ENCODE measurements at places on chromosomes 6 and 20. TPM values are rescaled to one million over a fixed set of nuclear protein-coding genes. Genes with fewer than 3 reads are reported as not detected.

DNA sequence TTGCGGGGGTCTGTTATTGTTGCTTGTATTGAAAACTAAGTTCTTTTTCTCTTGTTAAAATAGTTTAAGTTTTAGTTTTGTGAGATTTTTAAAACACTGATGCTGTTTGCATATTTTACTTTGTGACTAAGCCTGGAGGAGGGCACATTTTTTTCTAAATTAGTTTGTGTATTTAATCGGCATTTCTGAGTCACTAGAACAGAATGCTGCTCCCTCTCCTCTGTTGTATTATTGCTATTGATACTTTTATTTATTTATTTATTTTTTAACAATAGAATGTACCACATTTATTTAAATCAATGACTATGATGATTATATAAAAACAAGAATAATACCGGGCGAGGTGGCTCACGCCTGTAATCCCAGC, 5.1 kb upstream of the FAM50B start:
- peak overlapping the region; percentile 72 for H3K27ac ChIP-seq
- no peaks in the 10 kb centered on the region for H3K27me3 ChIP-seq
- DNase-seq, result peak; percentile 84
- H3K4me1 ChIP-seq, result peaks cover 21% of the 10 kb centered on the region

DNA sequence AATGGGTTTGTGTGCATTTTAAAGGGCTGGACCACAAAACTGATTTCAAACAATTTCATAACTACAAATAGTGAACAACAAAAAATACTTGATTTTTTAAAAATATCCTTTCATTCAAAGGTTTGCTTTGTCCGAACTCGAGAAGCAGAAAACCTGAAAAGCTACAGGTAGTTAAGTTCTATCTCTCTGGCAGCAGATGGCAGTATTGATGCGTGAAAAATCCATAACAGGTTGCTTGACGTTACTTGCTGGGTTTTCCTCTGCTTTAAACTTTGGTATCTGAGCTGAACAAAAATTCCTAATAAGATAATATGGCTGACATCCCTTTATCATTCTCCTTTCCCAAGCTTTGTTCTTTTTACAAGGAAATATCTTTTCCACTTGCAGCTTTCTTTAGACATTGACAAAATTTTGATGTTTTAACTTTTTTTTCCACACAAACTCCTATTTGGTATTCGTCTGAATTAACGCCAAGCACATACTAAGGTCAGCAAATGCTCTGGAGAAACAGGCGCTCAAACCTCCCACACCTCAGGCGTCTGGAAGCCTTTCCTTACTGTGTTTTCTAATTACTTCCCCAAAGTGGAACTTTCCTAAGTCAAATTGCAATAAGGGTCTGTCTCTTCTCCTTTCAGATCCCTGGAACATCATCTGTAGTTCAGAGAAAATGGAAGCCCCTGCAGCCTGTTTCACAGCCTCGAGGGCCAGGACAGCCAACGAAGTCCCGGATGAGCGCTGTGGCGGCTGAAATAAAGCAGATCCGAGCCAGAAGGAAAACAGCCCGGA, 50.3 kb upstream of the GFRAL start:
- H3K27me3 ChIP-seq, result no peaks in the 10 kb centered on the region
- no peak overlapping the region for H3K27ac ChIP-seq
- H3K4me1 ChIP-seq, result no peaks in the 10 kb centered on the region
- H3K4me3 ChIP-seq, result no peak overlapping the region
- H3K36me3 ChIP-seq, result no peaks in the 10 kb centered on the region
- peak; percentile 88 for DNase-seq

DNA sequence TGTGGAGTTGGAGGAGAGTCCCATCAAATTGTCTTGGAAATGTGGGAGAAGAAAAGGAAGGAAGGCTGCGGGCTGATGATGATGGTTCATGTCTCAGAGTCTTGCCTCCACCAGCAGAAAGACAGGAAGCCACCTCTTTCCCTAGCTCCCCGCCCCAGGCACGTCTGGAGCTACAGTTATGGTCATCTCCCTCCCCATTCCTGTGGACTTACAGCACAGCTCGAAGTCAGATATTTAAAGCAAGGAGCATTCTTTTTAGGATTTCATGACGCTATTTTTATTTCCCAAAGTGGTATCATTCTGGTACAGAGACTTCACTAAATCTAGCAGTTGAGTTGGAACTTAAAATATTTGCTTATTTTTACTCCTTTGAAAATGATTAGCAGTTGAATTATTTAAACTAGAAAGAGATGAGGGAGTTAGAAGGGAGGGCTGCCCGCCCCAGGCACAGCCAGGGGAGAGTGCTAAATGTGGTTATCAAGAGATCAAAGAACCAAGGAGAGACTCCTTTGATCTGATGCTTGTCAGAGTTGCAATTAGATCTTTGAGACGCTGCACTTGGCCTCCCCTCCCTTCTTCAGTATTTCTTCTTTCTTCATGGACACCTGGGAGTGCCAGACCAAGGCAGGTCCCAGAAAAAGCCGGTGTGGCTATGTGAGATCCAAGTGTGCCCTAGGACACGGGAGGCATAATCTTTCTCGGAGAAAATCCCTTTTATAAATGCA, 199.9 kb upstream of the SOX4 start:
- no peak overlapping the region for H3K4me3 ChIP-seq
- no peak for DNase-seq
- no peaks in the 10 kb centered on the region for H3K27me3 ChIP-seq
- no peak overlapping the region for H3K27ac ChIP-seq

DNA sequence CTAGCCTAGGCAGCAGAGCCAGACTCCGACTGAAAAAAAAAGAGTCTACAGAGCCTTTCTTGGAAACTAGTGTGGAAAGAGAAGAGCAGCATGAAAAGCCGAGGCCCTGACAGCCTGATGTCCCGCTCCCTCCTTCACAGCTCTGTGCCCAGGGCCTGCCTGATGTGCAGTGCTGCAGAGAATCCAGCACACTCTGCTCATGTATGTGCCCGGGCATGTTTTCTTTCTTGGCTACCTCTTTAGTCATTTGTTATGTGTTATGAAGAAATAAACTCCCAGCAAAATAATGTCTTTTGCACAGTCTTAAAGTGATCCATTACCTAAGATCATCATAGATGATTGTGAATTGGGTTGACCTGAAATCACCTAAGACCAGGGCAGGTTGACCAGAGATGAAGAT, 78.1 kb upstream of the EZR start:
- no peak for DNase-seq
- H3K27me3 ChIP-seq, result no peaks in the 10 kb centered on the region
- H3K36me3 ChIP-seq, result no peaks in the 10 kb centered on the region
- no peak overlapping the region for H3K27ac ChIP-seq
- H3K4me1 ChIP-seq, result no peaks in the 10 kb centered on the region

GRCh38 chr20:17799575-17800227, 99.9 kb downstream of the BANF2 start:
- peaks cover 6% of the 10 kb centered on the region for H3K4me1 ChIP-seq
- H3K36me3 ChIP-seq, result no peaks in the 10 kb centered on the region
- DNase-seq, result no peak
- no peak overlapping the region for H3K27ac ChIP-seq

DNA sequence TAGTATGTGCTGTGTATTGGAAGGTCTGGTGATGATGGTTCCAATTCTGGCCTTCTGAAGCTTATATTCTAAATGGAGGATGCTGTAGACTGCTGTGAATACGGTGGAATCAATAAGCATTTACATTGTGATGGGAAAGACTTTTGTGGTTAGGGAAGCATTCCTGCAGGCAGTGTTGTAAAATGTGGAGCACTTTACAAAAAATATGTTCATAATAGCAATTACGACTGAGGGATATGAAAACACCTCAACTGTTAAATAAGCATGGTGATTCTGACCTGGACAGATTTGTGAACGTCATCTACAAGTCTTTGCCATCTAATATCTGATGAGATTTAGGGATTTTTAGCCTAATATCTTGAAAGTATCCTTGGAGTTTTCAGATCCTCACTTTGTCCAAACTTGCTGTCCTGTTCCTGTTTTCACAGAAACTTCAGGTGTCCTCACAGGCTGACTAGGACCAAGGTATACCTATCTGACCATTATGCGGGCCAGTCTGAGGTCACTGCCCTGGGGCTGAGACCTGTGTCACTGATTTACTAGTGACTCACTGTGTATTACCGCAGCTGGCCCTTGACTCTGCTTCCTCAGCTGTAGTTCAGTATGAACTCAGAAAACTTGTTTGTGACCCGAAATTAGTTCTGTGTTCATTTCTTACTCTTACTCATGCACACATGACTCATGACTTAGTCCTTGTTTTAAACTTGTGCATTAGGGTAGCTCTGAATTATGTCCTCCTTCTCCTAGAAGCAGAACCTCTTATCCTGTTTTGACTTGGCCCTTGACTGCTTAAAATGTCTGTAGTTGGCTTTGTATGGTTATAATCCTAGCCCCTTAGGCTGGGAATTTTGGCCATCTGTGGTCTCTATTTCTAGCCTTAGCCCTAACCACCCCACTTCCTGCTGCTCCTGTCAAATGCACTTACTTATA, 343.0 kb downstream of the CDKAL1 start:
- no peaks in the 10 kb centered on the region for H3K27me3 ChIP-seq
- H3K4me3 ChIP-seq, result no peak overlapping the region
- no peaks in the 10 kb centered on the region for H3K36me3 ChIP-seq
- DNase-seq, result peak; percentile 95

DNA sequence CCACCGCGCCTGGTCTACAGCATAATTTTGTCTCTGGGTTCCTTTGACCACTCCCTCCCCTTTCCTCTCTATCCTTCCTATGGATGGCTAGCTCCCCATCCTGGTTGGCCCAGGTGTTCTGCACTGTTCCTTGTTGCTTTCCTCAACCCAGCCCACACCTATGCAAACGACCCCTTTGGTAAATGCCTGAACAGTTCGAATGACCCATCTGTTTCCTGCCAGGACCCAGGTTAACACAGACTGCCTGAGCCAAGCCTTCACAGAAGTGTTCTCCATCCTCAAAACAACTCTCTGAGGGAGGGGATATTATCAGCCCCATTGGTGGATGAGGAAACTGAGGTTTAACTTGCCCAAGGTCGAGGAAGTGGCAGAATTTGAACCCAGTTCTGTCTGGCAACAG, 44.8 kb upstream of the CCDC167 start:
- no peak for DNase-seq
- H3K4me3 ChIP-seq, result no peak overlapping the region
- H3K27me3 ChIP-seq, result peaks cover 18% of the 10 kb centered on the region
- no peaks in the 10 kb centered on the region for H3K36me3 ChIP-seq
- peaks cover 4% of the 10 kb centered on the region for H3K4me1 ChIP-seq
- H3K27ac ChIP-seq, result no peak overlapping the region

- peaks cover 11% of the 10 kb centered on the region for H3K4me1 ChIP-seq
- DNase-seq, result no peak
- peak overlapping the region; percentile 99 for H3K27ac ChIP-seq
- H3K36me3 ChIP-seq, result no peaks in the 10 kb centered on the region
- H3K27me3 ChIP-seq, result peaks cover 4% of the 10 kb centered on the region
- peak overlapping the region; percentile 87 for H3K4me3 ChIP-seq
Measured at GRCh38 chr6:32196682-32197616, 4.5 kb upstream of the GPSM3 start.

DNA sequence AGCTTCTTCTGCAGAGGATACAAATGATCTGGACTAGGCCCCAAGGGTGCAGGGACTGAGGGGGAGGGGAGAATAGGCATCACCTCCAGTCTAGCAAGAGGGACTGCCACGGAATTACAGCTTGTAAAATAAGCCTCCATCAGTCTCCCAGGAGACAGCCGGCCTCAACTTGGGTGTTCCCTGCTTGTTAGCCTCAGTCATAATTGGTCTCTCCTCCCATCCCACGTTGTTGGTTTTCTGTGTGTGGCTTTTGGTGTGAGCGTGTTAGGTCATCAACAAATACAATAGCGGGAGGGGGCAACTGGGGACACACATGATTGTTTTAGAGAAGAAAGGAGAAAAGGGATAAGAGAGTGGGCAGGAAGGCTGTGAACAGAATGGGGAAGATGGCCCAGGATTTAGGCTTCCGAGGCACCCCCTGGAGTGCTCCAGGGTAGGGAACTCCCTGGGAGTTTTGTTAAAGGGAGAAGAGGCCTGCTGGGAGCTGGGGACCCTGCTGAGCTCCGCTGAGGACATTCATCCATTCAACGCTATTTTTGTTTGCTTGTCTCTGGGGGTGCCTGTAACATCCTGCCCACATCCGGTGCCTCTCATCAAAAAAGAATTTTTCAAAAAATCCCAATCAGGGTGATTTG, 9.2 kb downstream of the FOXA2 start:
- DNase-seq, result no peak
- H3K4me3 ChIP-seq, result no peak overlapping the region
- no peaks in the 10 kb centered on the region for H3K4me1 ChIP-seq

DNA sequence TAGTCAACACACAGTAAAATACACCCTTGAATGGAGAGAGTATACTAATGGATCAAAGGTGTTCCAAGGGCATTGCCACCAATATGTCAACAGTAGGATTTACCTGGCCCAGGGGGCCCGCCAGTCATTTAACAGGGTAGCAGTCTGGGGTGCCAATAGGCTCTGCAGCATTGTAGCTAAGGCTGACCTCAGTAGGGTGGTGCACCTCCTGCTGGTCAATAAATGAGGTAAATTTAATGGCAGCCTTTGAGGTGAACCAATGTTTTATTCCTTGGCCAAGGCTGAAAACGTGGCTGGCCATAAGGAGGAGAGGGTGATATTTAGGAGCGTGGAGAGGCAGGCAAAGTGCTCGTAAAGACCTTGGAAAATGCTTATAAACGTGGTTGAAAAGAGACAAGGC, 147.2 kb downstream of the RPS12 start:
- H3K27ac ChIP-seq, result no peak overlapping the region
- DNase-seq, result no peak
- no peaks in the 10 kb centered on the region for H3K4me1 ChIP-seq

DNA sequence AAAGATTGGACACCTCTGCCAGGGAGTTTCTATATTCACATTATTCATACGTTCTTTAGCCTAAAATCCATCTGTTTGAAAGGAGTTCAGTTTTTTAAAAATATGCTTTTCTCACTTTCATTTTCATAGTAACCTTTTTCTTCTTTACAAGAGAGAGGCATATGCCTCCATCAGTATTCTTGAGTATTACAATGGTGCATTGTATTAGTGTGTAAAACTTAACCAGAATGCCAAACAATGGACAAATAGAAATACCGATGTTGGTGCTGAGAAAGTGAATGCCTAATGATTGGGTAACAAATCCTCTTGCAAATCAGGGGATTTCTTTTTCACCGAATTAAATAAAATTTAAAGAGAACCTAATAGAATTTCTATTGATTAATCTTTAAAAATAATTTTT, 163.2 kb upstream of the LAMA2 start:
- DNase-seq, result no peak
- no peaks in the 10 kb centered on the region for H3K36me3 ChIP-seq
- H3K4me3 ChIP-seq, result no peak overlapping the region

The VAPB gene
- 13.0 TPM for total RNA-seq

The GPSM3 gene
- 1.3 TPM for total RNA-seq

The ABHD16B gene
- total RNA-seq, result not detected

The PGC gene
- not detected for total RNA-seq

The SDHAF4 gene
- 8.7 TPM for total RNA-seq

The MUCL3 gene
- total RNA-seq, result not detected
